NCI-H1694 treated with DMSO at 0.1 percent for 48 hours (cell line): ENCODE measurements at places on chromosomes 7 and 10.

DNA sequence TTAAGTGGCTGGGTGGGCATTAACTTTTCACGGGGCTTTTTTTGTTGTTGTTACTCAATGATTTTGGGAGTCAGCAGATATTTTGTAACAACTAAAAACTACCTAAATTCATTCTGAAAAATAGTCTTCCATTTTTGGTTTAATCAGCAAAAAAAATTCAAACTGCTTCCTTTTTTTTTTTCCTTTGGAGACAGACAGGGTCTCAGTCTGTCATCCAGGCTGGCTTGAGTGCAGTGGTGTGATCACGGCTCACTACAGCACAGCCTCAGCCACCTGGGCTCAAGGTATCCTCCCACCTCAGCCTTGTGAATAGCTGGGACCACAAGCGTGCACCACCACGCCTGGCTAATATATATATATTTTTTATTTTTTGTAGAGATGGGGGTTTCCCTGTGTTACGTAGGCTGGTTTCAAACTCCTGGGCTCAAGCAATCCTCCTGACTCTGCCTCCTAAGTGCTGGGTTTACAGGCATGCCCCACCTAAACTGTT lies 36.5 kb downstream of the SKIDA1 start:
- no peak for DNase-seq

GRCh38 chr7:28544453-28545117 lies 132.3 kb downstream of the CREB5 start:
- no peak for DNase-seq

DNA sequence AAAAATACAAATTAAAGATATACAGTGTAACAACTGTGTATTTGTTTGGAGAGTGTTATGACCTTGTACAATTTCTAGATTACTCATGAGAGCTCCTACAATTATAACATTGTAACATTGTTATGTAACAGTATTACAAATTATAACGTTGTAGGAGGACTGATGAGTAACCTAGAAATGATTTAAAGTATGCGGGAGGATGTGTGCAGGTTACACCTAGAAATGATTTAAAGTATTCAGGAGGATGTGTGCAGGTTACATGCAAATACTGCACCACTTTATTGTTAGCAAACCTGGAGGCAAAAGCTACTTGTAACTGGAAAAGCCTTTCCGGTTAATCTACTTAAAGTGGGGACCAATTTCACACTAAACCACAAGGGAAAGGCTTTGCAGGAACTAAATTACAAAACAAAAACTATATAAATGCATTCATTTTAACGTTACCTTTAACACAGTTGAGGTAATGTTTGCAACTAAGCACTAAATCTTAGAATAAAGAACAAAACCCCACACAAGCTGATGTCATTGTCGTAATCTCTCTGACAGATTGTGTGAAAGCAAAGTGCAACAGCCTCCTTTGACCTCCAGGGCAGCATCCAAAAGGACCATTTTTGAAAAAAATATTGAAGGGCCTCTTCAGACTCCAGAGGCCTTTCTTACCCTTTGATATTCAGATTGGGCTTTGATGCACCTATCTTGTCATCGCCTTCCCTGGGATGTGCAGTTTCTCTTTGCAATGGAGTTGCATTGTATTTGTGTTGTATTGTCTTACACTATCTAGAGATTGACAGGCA lies 522.1 kb upstream of the FOXK1 start:
- DNase-seq = no peak

DNA sequence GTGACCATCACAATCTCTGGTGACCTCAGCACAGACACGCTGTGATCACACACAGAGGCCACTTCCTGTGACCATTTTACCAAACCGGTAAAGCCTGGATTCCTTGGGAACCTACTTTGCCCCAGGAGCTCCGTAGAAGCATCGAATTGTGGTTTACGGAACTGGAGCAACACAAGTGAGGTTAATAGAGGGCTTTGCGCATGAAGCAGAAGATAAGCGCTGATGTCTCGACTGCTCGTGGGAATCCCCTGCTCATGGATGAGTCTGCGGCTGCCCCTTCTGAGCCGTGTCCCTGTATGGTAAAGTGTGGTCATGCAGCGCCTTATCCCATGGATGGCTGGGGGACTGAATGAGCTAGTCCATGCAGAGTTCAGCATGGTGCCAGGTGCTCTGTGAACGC lies 53.6 kb downstream of the VIPR2 start:
- no peak for DNase-seq
